ENCODE measurements at places on chromosomes 2 and 18.

GRCh38 chr2:43985359-43985758 is 10.4 kb downstream of the LRPPRC start:
- no peak for DNase-seq

DNA sequence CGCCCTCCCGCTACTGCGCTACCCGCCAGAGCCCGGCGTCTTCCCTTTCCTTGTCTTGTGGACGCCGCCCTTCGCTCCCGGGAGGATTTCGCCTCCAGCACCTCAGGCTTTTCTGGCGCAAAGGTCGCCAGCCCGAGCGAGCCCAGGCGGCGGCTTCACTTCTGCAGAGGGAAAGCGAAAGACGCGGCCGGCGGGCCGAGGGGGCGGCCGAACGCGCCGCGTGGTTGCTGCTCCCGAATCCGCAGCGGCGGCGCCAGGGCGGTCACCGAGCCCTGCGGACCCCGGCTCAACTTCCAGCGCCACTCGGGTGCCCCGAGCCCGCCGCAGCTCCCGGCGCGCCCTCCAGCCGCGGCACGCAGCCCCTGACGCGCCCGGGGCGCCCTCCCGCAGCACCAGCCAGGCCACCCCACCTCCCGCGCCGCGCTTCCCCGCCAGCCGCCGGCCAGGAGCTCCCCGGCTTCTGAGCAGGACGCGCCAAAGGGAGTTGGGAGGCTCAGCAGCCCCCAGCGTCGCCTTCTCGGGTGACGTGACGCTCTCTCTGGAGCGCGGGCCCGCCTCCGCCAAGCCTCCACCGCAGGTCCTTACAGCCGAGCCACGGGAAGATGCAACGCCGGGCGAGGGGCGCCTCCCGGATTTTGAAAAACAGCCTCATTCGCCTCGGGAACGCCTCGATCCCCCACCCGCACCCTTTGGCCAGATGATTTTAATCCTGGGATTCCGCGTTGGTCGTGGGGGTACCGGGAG is 84.9 kb upstream of the EPB41L3 start:
- no peak for DNase-seq

- no peak for DNase-seq
These were observed 119.0 kb downstream of the CERS6 start for GRCh38 chr2:168574856-168575630.

DNA sequence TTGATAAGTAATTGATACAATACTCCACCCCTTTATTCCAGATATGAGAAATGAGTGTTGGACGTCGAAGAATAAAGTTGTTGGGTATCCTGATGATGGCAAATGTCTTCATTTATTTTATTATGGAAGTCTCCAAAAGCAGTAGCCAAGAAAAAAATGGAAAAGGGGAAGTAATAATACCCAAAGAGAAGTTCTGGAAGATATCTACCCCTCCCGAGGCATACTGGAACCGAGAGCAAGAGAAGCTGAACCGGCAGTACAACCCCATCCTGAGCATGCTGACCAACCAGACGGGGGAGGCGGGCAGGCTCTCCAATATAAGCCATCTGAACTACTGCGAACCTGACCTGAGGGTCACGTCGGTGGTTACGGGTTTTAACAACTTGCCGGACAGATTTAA is 26.3 kb downstream of the B3GNT2 start:
- no peak for DNase-seq

DNA sequence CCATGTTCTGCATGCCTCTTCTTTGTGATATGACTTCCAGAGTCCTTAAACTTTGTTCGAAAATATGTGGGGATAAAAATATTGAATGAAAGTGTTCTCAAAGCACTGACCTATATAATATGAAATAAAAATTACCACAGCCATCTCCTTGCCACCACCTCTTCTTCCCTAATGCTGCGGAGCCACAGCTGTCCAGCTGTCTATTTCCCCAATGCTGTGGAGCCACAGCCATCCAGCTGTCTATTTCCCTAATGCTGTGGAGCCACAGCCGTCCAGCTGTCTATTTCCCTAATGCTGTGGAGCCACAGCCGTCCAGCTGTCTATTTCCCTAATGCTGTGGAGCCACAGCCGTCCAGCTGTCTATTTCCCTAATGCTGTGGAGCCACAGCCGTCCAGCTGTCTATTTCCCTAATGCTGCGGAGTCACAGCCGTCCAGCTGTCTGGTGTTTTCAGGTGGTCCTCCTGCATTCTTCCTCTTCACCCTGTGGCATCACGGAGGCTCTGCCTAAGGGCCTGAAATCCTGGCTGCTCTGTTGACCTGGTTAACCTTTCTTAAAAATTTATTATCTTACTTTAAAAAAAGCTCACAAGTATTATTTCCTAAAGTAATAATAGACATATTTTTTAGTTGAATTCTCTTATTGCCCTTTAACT is 266.1 kb upstream of the MEX3C start:
- no peak for DNase-seq

DNA sequence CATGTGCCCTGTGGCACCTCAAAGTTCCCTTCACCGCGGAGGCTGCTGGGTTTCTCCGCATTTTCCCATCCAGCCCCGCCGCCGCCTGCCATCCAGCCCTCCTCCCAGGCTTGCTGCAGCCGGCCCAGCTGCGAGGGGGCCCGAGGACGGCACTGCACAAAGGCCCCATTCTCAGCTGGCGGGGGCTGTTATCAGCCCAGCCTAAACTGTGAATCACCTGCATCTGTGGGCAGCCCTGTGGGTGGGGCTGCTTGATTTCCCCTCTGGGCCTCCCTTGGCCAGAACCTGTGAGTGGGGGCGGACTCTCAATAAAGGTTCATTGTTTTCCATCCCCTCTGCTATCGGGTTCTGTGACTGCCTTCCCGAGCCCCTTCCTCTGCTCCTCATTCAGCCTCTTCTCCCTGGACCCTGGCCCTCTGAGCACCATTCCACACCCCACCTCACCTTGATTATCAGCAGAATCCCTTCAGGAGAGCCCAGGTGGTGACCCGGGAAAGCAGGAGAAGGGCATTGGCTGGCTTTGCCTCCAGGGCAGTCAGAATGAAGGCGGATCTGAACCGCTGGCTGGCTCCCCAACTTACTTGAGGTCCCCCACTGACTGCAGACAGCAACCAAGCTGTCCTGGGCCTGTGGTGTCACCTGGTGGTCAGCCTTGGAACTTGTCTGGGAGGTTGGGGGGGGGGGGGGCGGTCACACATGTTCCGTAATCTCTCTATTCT is 204.5 kb downstream of the ZFP36L2 start:
- DNase-seq, result no peak

DNA sequence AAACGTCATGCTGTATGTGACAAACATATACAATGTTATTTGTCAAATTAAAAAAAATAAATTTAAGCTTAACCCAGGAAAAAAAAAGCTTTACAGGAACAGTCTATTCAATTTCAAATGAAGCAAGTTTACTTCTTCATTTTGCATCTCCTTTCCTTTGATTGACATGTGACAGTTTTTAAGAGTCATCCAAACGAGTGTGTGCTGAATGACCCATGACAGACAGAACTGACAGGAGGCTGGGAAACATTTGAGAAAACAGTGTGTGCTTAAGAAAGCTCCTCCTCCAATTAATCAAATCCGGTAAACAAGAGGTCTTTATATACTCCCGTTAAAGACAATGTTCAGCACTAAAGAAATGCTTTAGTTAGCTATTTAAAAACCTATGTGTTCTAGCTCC is 177.7 kb downstream of the SRBD1 start:
- DNase-seq, result no peak

DNA sequence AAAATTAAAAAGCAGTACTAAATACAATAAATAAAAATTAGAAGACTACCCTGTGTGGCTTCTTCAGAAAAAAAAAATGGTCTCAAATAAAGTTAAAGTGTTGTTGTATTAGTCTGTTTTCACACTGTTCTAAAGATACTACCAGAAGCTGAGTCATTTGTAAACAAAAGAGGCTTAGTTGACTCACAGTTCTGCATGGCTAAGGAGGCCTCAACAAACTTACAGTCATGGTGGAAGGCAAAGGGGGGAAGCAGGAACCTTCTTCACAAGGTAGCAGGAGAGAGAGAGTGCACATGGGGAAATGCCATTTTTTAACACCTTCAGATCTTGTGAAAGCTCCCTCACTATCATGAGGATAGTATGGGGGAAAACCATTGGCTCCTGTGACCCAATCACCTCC is 612.8 kb downstream of the RNF144A start:
- DNase-seq, result no peak

All from DND-41 (cell line).